Subcutaneous preadipocyte (primary cell): ENCODE measurements at places on chromosomes 7 and 10. TPM values are rescaled to one million over a fixed set of nuclear protein-coding genes. Genes with fewer than 3 reads are reported as not detected.

The OAT gene
- 151 and 163 TPM in 2 replicates for total RNA-seq

The SLIT1 gene
- under 0.01 and 0.37 TPM in 2 replicates for total RNA-seq

The GJC3 gene
- 0.20 TPM in 1 of 2 replicates, not detected in the other for total RNA-seq

The ASB4 gene
- total RNA-seq, result not detected in 2 replicates

The OR2F1 gene
- total RNA-seq, result not detected in 2 replicates

The IKZF1 gene
- not detected in 2 replicates for total RNA-seq

The NYAP1 gene
- 1.5 and 2.0 TPM in 2 replicates for total RNA-seq

The PNLIPRP1 gene
- not detected in 2 replicates for total RNA-seq
